ENCODE measurements at places on chromosomes 4 and X. TPM values are rescaled to one million over a fixed set of nuclear protein-coding genes. Genes with fewer than 3 reads are reported as not detected.

The ARX gene
- total RNA-seq = not detected

- no peak for DNase-seq
Measured at GRCh38 chr4:64464581-64464980, 55.3 kb upstream of the TECRL start.

GRCh38 chrX:91435395-91435794 lies 756 bp downstream of the PABPC5 start:
- peak; percentile 64 for DNase-seq

The FAM133A gene
- total RNA-seq = 0.65 TPM

The CENPE gene
- total RNA-seq = 3.4 TPM

The F8 gene
- total RNA-seq = 24.2 TPM

DNA sequence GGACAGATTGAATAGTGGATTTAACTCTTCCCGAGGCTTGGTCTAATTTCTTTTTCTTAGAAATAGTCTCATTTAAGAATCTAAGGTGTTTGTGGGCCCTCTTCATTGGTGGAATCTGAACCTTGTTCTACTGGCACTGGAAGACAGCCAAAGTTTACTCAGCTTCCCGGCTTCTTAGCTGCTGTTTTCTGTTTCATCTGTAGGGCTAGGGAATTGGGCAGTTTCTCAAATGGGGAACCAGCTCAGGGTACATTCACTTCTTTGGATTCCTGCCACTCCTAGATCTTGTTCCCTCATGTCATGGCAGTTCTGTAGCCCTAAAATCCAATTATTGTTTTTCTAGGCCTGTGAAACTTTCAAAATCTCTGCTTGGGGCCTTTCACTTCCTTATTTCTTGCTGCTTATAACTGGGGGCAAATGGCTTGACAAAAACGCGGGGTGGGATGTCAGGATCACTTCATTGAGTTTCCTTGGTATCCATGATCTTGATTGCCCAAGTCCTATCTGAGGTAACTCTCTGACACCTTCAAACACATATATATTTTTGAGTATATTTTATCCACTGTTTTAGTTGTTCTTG lies 985.0 kb downstream of the C4orf33 start:
- DNase-seq = no peak

- no peak for DNase-seq
Measured at GRCh38 chrX:130846746-130847145, 56.3 kb downstream of the ENOX2 start.

GRCh38 chr4:121796283-121796682 lies 4.8 kb upstream of the EXOSC9 start:
- DNase-seq = no peak

- no peak for DNase-seq
Measured at GRCh38 chr4:24611575-24611974, 27.2 kb upstream of the DHX15 start.

- no peak for DNase-seq
Measured at GRCh38 chrX:9401051-9401450, 63.8 kb upstream of the TBL1X start.

The ARMCX1 gene
- total RNA-seq = 31.5 TPM

- no peak for DNase-seq
Measured at GRCh38 chr4:31007858-31008257, 287.7 kb downstream of the PCDH7 start.

The EDA2R gene
- 5.9 TPM for total RNA-seq

GRCh38 chr4:144557404-144557803 lies 88.6 kb upstream of the HHIP start:
- DNase-seq = no peak

The HSPA4L gene
- total RNA-seq = 17.7 TPM

DNA sequence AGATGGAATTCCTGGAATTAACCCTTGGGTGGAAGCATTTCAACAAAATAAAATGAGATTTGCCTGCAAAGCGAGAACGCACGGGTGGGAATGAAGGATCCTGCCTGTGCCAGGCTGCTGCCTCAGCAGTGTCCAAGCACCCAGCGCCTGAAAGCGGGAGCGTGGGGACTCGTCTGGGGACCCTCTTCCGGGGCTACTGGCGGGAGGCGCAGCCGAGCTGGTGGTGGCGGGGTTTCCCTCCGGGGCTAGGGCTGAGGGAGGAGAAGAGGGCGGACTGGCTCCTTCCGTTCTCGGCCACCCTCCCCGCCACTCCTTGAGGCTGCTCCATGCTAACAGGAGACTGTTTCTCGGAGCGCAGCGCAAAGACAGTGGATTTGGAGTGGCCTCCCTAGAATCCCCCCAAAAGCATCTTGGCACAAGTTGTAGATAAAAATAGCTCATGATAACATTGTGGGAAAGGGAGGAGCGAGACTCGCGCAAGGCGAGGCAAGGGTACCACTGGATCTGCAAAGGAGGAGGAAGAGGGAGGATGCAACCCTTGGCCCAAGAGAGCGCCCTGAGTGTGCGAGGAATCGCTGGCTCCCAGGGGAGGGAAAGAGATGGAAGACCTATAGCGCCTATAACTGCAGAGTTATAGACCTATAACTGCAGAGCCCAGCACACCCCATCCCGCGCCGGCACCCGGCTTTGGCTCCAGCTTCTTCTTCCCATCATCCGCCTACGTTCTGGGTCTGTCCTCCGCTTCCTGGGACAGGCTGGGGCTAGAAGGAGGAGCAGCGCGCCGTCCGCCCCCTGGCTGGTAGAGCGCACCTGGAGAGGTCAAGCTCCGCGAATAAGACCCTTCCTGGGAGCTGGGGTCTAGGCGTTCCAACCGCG lies 1.3 kb downstream of the HS3ST1 start:
- DNase-seq = no peak

The RAB41 gene
- not detected for total RNA-seq

DNA sequence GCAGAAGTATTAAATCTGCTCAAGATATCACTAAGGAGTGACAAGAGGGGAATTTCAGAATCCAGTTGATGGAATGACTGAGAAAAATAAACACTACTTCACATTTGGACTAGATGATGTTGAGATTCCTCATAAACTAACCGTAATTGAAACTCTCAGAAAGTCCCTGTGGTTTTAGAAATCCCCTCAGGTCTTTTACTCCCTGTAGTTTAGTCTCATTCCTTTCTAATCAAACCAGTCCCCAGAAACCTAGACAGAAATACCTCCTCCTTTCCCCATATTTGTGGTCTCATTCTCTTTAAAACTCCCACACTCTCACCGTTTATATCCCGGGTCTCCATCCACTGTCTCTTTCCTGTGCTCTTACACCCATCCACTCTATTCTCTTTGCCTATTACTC lies 15.0 kb upstream of the TLR1 start:
- DNase-seq = no peak

DNA sequence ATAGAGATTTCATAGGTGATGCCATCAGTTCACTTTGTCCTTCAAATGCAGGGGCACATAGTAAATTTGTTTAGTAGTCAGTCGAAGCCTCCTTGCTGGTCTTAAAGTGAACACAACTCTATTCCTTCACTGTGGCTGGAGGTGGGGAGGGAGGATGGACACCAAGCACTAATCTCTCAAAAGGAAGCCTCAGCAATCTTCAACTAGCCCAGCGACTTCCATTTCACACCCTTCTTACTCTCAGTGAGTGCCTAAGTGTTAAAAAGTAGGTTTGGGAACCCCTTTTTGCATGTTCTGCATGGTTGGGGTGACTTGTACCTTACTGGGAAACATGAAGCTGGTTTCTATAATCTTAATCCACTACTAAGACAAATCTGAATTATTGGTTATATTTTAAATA lies 96.0 kb upstream of the GUCY1A1 start:
- no peak for DNase-seq

DNA sequence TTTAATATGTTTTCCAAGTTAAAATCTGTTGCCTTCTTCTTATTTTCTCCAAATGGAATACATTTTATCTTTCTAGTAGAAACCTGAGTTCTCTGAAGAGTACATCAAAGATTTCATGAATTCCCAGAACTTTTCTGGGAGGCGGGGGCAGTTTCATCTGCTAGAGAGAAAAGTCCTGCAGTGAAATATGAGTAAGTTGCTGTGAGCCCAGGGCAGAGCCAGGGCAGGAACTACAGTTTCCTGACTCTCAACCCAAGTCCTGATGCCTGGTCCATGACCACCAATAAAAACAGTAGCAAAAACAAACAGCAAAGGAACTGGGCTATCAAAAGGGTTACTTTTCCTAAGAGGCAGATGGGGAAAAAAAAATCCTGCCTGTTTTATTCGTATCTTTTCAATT lies 239.4 kb upstream of the CTSO start:
- no peak for DNase-seq

The PGAM4 gene
- not detected for total RNA-seq

DNA sequence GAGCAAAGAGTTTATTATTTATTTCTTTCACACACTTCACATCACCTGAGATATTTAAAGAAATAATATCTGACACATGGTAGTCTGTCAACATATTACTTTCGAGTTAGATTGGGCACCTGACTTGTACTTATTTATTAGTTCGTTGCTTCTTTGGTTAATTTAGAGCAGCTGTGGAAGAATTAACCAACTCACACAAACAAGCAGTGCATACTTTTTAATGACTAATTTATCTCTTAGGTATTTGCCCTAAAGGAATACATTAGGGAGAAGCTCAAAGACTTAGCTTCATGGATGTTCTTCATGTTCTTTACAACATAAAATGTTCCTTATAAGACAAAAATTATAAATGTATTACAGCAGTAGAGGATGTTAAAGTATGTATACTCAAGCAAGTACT lies 242.9 kb downstream of the ARHGAP24 start:
- DNase-seq = no peak

The NHS gene
- 19.1 TPM for total RNA-seq

- DNase-seq = no peak
Measured at GRCh38 chr4:95572304-95572991, 23.7 kb upstream of the UNC5C start.

DNA sequence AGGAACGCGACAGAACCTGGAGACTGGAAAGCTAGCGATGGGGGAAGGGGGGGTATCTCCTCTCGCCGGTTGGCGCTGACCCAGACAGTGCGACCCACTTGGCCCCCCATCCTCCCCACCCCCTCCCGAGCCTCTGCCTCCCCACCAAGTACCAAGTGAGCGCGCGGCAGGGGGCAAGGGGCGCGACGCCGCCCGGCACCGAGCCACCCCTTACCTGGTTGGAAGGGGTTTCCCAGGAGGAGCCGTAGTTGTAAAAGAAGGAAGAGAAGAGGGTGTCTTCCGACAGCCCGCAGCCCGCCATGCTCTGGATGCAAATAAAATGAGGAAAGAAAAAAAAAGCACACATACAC lies 112.2 kb downstream of the DHX15 start:
- DNase-seq = no peak

GRCh38 chr4:10722957-10723356 lies 38.4 kb upstream of the CLNK start:
- DNase-seq = no peak

GRCh38 chrX:20431486-20431885 lies 164.8 kb upstream of the RPS6KA3 start:
- no peak for DNase-seq

DNA sequence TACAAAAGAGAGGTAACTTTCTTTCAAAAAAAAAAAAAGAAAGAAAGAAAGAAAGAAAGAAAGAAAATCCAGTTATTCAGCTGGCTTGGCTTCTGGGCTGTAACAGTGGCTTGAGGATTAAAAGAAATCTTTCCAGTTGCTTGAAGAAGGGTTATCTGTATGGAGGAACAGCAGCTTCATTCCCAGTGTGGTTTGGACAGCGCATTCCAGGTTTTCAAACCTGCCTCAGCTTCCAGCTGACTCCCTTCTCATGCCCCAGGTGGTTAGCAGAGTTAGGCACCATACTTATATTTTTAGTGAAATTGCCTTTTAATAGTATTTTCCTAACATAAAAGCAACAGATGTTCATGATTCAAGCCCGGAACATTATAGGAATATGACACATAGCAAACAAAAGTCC lies 48.6 kb downstream of the TMEM164 start:
- no peak for DNase-seq

GRCh38 chr4:4871573-4872313 lies 12.3 kb downstream of the MSX1 start:
- no peak for DNase-seq

GRCh38 chr4:131426023-131426758 lies 1722.9 kb upstream of the PCDH10 start:
- no peak for DNase-seq

- no peak for DNase-seq
Measured at GRCh38 chr4:188002751-188003150, 7.2 kb downstream of the ZFP42 start.

The TIMM8A gene
- total RNA-seq = 7.8 TPM

GRCh38 chrX:1649621-1650020 lies 34.8 kb downstream of the ASMT start:
- DNase-seq = no peak

DNA sequence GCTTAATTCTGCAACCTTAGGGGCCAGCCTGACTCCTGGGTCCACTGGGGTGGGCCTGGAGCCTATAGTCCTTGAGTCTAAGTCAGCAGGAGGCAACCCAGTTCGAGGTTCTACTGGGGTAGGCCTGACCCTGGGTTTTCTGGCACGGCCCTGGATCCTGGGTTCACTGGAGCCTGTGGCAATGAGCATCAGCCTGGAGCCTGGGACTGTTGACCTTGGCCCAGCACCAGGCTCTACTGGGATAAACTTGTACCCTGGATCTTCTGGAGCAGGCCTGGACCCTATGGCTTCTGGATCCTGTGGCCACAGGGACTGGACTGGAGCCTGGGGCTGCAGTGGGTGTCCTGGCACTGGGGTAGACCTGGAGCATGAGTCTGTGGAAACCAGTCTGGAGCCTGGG lies 874.3 kb upstream of the INTU start:
- DNase-seq = peak; percentile 62

DNA sequence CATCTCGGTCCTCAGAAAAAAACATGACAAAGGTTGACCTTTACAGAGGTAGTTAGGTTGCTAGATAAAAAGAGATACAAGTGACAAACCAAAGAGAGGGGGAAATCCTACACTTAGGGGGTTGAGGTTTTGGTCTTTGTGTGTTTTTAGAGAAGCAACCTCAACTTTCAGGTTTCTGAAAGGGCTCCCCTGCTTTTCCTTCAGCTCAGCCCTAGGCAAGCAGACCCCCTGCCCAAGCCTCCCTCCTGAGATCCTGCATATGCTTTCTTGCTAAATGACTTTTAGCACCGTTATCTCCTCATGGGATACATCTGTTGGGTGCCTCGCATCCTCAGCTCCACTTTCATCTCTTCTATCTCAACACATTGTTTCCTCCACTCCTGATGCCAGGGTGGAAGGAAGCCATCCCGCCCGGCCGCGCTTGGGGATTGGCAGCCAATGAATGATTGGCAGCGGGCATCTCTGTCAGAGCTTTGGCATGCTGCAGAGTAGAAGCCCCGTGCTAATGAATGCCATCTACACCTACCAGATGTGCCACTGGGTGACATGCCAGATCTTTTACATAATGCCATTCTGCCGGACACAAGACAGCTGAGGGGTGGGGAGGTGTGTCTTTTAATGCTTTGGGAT lies 15.0 kb upstream of the PRDM8 start:
- DNase-seq = no peak

DNA sequence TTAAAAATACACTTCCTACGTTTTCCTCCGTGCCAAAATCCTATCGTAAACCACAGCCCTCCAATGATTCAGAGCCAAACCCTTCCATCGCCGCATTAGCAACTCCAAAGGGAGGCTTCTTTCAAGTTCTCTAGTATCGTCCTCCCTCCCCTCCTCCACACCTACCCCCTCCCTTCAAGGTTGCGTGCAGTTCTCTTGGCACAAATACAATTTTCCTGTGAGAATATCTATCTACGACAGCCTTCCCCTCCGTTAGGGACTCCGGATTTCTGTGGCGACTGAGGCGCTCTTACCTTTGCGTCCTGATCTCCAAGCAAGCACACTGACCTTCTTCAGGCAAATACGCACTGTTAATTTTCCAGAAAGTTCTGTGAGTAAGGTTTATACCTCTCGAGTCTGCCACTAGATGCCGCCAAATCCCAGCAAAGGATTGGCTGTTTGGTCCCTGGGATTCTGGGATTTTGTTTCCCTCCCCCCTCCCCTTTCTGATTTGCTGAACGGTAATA lies 1.2 kb upstream of the MORF4L2 start:
- peak; percentile 80 for DNase-seq

The ZXDB gene
- 8.3 TPM for total RNA-seq

The MND1 gene
- total RNA-seq = 1.3 TPM

The CCSER1 gene
- 9.3 TPM for total RNA-seq

Measured in aorta (tissue), 5 donors.